NCI-H748 treated with DMSO at 0.1 percent for 48 hours (cell line): ENCODE measurements at places on chromosomes 6 and 20.
A peak's percentile ranks its signal among the peaks of the same experiment; 100 is the strongest.

DNA sequence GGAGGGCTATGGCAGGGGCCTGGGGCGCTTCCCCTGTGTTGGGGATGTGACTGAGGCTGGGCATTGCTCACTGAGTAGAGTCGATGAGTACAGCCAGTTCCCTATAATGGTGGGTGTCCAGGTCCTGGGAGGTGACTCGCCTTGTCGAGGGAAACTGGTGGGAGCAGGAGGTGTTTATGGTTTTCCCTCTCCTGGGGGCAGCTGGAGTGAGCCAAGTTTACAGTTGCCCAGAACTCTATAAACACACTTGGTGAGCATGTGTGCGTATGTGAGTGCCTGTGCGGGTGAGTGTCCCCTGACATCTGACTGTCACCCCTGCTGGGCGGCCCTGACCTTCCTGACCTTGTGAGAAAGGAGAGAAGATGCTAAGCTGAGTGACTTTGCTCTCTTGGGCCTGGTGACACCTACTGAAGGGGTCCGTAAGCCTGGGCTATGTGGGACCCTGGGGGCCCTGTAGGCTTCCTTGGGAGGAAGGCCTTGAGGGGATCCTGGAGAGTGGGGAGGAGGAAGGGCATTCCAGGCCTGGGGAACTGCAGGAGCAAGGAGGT lies 65.9 kb downstream of the VEGFA start:
- no peak for DNase-seq

GRCh38 chr20:47941869-47942268 lies 156.6 kb upstream of the SULF2 start:
- no peak for DNase-seq

GRCh38 chr6:162140251-162140852 lies 587.2 kb downstream of the PRKN start:
- no peak for DNase-seq

- DNase-seq = no peak
Observed at GRCh38 chr6:162379757-162380409, 347.7 kb downstream of the PRKN start.

- no peak for DNase-seq
Observed at GRCh38 chr6:33602180-33602579, 18.9 kb upstream of the ITPR3 start.

- DNase-seq = no peak
Observed at GRCh38 chr6:340991-341827, 48.9 kb downstream of the DUSP22 start.

DNA sequence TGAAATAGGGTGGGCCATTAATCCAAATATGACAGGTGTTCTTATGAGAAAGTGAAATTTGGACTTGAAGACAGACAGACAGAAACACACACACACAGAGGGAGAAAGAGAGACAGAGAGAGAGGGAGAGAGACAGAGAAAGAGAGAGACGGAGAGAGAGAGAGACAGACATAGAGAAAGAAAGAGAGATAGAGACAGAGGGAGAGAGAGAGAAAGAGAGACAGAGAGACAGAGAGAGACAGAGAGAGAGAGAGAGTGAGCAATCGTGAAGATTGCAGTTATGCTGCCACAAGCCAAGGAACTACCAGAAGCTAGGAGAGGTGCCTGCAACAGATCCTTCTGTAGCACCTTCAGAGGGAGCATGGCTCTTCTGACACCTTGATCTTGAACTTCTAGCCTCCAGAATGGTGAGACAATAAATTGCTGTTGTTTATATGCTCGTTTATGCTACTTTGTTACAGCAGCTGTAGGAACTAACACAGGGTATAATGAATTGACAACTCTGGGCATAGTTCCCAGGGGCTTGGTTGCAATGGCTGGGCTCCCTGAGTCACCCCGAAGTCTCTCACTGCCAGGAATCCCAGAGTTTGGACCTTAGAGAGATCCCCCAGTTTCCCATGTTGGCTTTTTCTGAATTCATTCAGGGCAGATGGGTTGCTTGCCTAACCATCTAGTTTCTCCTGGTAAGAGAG lies 44.7 kb upstream of the ECI2 start:
- DNase-seq = no peak

- no peak for DNase-seq
Observed at GRCh38 chr6:104540743-104541142, 319.0 kb downstream of the HACE1 start.

DNA sequence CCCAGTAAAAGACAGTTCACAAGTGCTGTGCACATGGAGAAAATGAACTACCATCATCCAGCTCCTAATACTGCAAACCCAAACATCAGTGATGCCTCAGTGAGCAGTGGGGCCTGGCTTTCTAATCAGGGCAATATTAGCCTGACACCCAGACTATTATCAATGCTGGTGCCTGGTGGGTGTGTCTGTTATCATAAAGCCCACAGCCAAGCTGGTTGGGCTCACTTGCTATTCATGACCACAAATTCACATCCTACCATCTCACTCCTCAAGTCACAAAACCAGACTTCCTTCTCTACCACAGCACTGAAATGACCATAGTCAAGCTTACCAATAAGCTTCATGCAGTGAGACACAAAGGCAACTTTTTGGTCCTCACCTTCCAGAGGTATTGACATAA lies 180.8 kb upstream of the PLN start:
- DNase-seq = no peak

- no peak for DNase-seq
Observed at GRCh38 chr6:3208098-3208774, 19.2 kb downstream of the TUBB2B start.

DNA sequence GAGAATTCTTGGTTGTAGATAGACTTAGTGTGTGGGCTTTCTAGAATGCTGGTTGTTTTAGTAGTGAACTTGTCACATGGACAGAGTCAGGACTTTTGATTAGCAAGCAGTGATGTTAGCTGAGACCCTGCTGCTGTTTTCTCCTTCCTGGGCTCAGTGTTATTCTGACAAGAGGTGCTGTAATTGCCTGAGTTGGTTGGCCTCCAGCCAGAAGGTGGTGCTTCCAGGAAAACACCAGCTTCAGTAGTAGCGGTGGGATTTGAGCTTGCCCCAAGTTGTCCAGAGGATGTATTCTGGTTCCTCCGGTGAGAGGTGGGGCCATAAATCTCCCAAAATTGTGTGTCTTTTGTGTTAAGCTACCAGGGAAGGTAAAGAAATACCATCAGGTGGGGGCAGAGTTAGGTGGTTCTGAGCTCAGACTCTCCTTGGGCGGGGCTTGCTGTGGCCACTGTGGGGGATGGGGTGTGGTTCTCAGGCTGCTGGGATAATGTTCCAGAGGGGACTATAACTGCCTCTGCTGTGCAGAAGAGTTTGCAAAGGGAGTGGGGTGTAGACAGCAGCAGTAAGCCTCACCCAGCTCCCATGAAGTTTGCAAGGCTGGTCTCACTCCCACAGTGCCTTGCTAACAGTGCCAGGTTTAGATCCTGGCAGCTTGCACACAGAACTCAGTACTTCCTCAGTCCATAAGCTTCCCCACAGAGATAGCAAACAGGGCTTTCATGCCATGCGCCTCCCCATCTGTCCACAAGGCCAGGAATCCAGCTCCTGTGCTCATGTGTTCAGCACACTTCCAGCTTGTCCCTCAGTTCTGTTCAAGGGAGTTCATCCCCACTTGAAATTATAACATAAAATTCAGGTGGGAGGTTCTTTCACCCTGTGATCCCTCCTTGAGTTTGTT lies 278.4 kb upstream of the PTCHD4 start:
- peak; percentile 84 for DNase-seq

- no peak for DNase-seq
Observed at GRCh38 chr6:28165563-28165962, 23.9 kb downstream of the ZKSCAN8 start.

GRCh38 chr6:12075067-12075563 lies 63.0 kb downstream of the HIVEP1 start:
- no peak for DNase-seq

DNA sequence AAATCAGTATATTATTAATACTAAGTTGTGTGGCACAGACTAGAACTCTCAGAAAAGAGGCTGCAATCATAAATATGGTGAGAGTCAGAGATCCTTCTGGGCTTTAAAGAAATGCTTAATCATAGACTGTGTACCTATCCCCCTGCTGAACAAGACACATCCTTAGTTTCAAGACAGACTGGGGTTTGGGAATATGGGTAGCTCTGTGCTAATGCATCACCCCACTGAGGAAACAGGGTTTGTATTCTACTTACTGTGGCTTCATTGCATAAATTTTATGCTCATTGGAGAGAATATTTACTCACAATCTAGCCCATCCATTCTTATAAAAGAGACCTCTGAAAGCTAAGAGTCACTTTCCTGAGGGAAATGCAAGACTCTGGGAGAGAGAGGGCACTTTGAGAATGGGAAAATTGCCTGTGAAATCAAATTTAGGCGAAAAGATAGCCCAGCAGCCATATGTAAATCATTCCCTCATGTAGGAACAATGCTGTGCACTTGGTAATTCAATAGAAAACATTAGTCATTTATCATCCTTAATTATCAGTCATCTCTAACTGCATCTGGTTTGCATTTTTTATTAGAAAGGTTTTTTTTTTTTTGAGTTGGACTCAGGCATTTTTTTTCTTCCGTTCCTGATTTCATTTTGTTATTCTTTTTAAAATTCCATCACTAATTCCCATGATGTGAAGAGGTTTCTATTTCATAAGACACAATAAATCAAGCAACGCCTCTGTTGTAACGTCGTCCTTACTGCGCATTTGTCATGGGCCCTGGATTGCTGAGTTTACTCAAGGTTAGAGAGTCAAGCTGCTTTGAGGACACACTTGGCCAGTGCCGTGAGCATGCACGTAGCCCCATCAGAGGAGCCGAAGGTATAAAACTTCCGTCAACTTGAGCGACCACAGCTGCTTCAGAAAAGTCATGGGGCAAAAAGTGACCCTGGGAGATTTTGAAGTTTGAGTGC lies 91.8 kb downstream of the TRMT11 start:
- DNase-seq = no peak

DNA sequence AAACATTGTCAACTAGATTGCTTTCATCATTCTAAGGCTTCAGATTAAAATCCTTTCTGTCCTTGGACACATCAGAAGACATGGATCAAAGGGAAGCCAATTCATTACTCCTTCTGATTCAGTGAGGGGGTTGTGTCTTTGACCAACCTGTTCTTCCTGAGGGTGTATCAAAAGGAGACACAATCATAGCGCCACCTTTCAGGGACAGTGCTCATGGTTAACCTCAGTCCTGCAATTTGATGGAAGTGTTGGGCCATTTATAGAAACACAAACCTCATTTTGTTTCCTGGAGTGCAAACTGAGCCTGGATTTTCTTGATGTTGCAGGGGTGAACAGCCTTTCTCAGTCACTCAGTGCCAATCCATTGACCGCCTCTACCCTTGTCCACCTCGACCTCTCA lies 163.9 kb upstream of the SCGN start:
- no peak for DNase-seq

- DNase-seq = peak; percentile 73
Observed at GRCh38 chr6:146857180-146857979, 258.6 kb downstream of the ADGB start.

DNA sequence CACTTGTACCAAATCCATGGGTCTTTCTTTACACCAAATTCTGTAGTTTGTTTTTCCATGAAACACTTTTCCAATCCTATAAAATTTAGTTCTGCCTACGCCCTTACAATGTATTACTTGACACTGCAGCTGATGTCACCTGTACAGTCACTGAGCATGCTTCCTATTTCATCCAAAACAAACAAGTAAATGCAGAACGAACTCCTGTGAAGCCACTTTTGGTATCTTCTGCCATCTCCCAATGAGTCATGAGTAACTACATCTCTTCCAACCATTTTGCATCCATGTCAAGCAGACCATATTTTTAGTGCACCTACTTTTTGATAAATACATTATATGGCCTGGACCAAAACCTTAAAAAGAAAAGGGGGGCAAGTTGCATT lies 42.4 kb downstream of the HDDC2 start:
- DNase-seq = no peak

- no peak for DNase-seq
Observed at GRCh38 chr6:53928641-53929040, 133.8 kb downstream of the LRRC1 start.

DNA sequence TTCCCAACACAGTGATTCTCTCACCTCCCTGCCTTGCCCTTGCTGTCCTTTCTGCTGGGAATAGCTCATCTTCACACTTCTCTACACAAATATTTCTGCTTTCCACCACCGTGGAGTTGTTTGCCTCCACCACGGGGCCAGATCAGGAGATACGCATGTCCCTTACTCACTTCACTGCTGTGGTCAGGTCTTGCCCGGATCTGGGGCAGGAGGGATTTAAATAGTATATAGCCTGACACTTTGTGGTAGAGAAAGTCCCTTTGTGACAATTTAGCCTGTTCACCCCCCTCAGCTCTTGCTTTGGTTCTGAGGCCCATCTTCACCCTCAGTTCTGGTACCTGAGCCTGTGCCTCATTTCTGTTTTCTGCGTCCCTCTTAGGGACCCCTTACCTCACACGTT lies 92.6 kb upstream of the PREP start:
- no peak for DNase-seq

GRCh38 chr6:118744261-118744941 lies 93.0 kb upstream of the CEP85L start:
- DNase-seq = no peak

DNA sequence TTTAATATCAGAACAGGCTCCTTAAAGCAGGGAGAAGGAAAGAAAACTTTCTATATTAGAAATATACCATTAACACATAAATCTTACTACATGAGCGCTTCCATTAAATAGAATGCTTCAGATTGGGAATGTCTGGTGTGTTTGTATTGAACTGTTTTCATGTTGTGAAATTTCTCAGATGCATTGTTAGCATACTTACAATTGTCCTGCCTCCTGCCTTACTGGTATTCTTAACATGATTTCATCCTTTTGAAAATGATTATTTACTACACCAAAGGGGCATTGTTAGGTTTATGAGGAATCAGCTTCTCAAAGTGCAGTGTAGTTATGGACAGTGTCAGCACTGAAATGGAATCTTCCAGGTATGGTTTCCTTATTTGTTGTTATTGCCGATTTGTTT lies 145.6 kb downstream of the MTFR2 start:
- no peak for DNase-seq

- peak; percentile 37 for DNase-seq
Observed at GRCh38 chr6:24524805-24525204, 30.0 kb downstream of the ALDH5A1 start.

GRCh38 chr20:49814057-49814694 lies 1.5 kb downstream of the SLC9A8 start:
- DNase-seq = peak; percentile 35

DNA sequence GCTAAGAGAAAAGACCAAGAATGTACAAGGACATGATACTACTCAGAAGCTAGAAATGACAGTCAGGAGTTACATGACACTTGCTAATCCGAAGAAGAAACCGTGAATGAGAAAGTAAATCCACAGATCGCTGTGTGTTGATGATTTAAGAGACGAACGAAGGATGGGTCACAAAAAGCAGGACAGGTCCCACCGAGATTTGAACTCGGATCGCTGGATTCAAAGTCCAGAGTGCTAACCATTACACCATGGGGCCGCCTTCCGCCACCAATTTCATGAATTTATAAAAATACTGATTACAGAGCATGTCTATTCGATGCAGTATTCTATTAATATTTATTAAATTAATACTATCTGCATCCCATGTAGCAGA lies 54.0 kb upstream of the BTN3A2 start:
- DNase-seq = no peak

DNA sequence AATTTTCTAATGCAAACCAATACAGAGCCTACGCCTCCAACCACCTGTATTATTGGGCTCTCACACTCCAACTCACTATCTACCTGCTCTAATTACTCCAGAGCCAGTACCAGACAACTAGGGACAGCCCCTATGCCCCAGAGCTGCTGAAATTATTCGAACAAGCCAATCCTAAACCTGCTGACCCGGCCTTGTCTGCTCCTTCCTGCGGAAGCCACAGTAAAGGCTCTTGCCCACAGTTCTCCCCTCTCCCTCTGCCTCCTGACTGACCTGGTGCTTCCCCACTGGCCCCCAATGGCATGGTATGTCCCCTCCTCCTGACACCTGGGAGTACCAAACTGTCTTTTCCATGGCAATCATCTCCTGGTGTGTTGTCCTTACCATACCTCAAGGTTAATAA lies 4.1 kb upstream of the TOX2 start:
- no peak for DNase-seq
